Activated CD8-positive, alpha-beta T cell treated with anti-CD3 and anti-CD28 coated beads, Interleukin-2, amount 10 ng/mL, durations not matched to agents 7 days and 5 days (primary cell): ENCODE measurements at places on chromosomes 4 and X. TPM values are rescaled to one million over a fixed set of nuclear protein-coding genes. Genes with fewer than 3 reads are reported as not detected.

Gene TMEM31
- not detected for total RNA-seq

Gene ARSJ
- not detected for total RNA-seq

Gene TLL1
- total RNA-seq, result not detected

Gene PPEF1
- total RNA-seq, result not detected

Gene ATG4A
- 11.4 TPM for total RNA-seq

Gene ADAM29
- total RNA-seq, result not detected

Gene SPP1
- total RNA-seq, result not detected

Gene MAGEB2
- total RNA-seq, result not detected

Gene SATL1
- total RNA-seq, result not detected

Gene CCDC120
- total RNA-seq, result 5.4 TPM

Gene TMEM35A
- not detected for total RNA-seq

Gene VCX
- not detected for total RNA-seq

Gene MMRN1
- total RNA-seq, result 0.47 TPM

Gene FGFBP2
- total RNA-seq, result 13.0 TPM

Gene LPAR4
- not detected for total RNA-seq

Gene MAB21L2
- total RNA-seq, result not detected

Gene ATP2B3
- total RNA-seq, result not detected

Gene C4orf36
- total RNA-seq, result not detected

Gene DSPP
- total RNA-seq, result not detected

Gene GK2
- not detected for total RNA-seq

Gene SETD7
- total RNA-seq, result 7.2 TPM

Gene JADE3
- 0.47 TPM for total RNA-seq

Gene UBE2A
- total RNA-seq, result 93.9 TPM

Gene TEX13B
- not detected for total RNA-seq

Gene ZDHHC9
- total RNA-seq, result 5.4 TPM

Gene PNMA6F
- total RNA-seq, result not detected

Gene GPRASP3
- total RNA-seq, result 2.2 TPM

Gene TMPRSS11A
- not detected for total RNA-seq
